ENCODE measurements at places on chromosomes 12 and 14.

DNA sequence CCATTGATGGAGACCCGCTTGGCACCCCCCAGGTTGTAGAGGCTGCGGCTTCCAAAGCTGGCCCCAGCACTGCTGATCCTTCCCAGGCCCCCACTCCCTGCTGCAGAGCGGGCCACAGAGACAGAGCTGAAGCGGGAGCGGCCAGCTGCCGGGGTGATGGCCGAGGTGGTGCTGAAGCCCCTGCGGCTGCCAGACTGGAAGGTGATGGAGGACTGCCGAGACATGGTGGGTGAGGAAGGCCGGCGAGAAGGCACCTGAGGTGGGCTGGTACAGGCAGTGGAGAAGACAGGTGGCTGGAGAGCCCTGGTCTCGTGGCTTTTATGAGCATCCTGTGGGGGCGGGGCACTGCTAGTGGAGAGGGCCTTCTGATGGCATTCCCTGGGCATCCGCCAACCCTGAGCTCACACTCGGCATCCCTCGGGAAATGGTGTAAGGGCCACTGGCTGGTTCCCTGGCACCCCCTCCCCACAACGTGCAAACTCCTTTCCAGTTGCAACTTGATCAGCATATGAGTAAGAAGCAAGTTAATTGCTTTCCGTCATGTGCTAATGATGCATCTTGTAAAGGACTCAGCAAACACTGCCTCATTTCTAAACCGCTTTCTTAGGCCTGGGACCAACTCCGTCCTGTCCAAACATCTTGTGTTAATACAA lies at the start of gene KRT75:
TSS of gene KRT75 (minus strand) at position 291 of the 653 bp plus-strand sequence. CDS start at position 224, 67 bp downstream.
- H3K27me3 ChIP-seq: no peaks in the 10 kb centered on the region
- H3K36me3 ChIP-seq: no peaks in the 10 kb centered on the region
- H3K4me1 ChIP-seq: no peaks in the 10 kb centered on the region
- DNase-seq: no peak

DNA sequence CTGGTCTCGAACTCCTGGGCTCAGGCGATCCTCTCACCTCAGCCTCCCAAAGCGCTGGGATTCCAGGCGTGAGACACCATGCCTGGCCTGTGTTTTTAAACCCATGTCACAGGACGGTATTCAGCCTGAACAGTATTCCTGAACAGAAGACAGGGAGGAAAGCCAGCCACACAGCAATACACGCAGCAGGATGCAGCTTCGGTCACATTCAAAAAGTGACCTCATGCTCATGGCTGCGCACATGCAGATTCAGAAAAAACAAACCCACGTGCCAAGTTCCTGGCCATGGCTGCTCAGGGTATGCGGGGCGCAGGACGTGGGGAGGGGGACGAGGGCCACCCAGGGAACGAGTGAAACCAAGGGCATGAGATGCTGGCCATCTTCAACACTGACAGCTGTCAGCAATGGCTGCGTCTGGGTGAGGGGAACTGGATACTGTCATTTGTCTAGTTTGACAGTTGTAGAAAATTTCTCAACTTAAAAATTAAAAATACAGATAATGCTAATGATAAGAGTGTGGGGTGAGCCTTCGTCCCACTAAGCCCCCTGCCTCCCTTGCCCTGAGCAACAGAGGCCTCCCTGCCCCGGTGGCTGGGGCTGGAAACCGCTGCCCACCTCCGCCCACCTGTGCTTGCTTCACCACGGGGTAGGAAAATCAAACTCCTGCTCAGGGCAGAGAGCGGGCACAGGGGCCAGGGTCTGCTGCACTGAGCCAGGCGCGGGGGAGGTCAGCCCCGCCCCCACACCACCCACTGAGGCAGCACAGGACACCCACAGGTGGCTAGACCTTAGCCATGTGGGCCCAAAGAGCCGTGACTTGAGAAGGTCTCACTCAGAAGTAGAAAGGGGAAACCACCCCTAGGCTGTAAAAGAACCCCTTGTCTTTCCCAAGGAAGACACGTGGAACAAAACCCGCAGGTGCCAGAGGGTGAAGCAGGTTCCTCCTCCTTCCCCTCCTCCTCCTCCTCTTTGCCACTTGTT lies 84.2 kb downstream of the SCARB1 start:
- no peak overlapping the region for H3K27ac ChIP-seq
- no peak overlapping the region for H3K4me3 ChIP-seq
- H3K27me3 ChIP-seq: no peaks in the 10 kb centered on the region
- DNase-seq: no peak

GRCh38 chr12:132390287-132391076 lies 61.1 kb upstream of the GALNT9 start:
- H3K36me3 ChIP-seq: no peaks in the 10 kb centered on the region
- no peaks in the 10 kb centered on the region for H3K4me1 ChIP-seq
- no peak overlapping the region for H3K27ac ChIP-seq
- no peak overlapping the region for H3K4me3 ChIP-seq

DNA sequence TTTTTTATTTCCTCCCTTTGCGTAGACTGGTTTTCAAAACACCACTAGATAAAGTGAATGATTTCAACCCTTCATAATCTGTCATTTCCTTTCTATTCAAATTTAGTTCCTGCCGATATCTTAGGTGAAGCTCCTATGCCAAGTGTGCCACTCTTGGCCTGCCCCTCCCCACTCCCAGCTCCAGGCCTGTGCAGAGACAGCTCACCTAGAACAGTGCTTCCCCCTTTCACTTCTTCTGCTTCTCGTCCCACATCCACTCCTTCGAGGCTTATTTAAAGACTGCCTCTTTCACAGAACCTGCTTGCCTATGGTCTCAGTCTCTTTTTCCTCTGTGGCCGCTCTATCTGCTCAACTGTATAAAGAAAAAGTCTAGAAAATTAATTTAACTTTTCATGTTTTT lies 473.8 kb downstream of the RAD51B start:
- H3K4me3 ChIP-seq: no peak overlapping the region
- no peak for DNase-seq
- H3K36me3 ChIP-seq: peaks cover 7% of the 10 kb centered on the region
- H3K27me3 ChIP-seq: peaks cover 2% of the 10 kb centered on the region
- H3K27ac ChIP-seq: peak overlapping the region; percentile 26

DNA sequence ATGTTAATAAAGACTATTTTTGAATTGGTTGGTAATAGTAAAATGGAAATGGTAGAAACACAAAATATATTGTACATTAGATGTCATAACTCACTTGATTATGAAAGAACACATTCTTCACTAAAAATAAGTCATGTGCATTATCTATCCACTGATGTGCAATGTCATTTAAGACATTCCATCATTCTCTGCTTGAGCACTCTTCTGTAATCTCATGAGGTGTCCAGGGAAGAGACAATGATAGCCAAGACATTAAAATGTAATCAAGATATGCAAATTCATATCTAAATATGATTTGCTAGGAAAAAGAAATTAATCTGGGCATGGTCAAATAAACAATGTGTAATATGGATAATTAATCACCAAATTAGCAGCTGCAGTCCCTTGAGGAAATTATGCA lies 422.5 kb downstream of the BTG1 start:
- no peaks in the 10 kb centered on the region for H3K36me3 ChIP-seq
- H3K4me3 ChIP-seq: no peak overlapping the region
- no peaks in the 10 kb centered on the region for H3K27me3 ChIP-seq
- no peak overlapping the region for H3K27ac ChIP-seq
- H3K4me1 ChIP-seq: peaks cover 5% of the 10 kb centered on the region

DNA sequence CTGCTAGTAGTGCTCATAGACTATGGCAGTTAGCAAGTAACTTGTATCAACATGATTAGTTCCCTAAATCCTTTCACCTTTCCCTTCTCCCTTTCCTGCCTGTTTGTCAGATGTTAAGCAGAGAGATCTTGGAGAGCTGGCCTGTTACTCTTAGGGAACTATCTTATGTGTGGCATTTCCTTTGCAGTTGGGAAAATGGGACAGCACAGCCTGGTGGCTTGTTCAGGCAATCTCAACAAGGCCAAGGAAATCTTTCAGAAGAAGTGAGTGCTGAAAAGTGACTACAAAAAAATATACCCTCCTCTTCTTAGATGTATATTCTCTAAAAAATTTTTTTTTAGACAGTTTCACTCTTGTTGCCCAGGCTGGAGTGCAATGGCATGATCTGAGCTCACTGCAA lies 7.4 kb downstream of the PARP2 start:
- peaks cover 6% of the 10 kb centered on the region for H3K4me1 ChIP-seq
- H3K27me3 ChIP-seq: no peaks in the 10 kb centered on the region
- no peak overlapping the region for H3K4me3 ChIP-seq
- no peak for DNase-seq
- peaks cover 37% of the 10 kb centered on the region for H3K36me3 ChIP-seq

- no peak overlapping the region for H3K4me3 ChIP-seq
- H3K4me1 ChIP-seq: peaks cover 15% of the 10 kb centered on the region
- H3K27ac ChIP-seq: no peak overlapping the region
Measured at GRCh38 chr12:27001663-27002062, 12.5 kb downstream of the TM7SF3 start.

DNA sequence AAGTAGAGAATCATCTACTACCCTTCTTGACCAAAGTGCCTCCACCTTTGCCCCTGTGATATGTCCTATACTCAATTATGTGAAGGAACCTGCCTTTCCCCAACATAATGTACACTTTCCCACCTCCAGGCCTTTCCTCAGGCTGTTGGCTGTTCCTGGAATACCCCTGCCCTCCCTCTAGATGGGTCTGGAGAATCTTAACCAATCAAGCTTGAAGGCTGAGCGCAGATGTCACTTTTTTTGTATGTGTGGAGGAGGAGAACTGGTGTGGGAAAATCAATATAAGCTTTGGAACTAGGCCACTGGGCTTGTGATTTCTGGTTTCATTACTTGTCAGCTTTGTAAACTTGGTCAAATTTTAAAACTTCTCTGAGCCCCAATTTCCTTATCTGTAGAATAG lies 4.7 kb downstream of the BMAL2 start:
- H3K4me1 ChIP-seq: peaks cover 71% of the 10 kb centered on the region
- no peak overlapping the region for H3K4me3 ChIP-seq
- peaks cover 25% of the 10 kb centered on the region for H3K36me3 ChIP-seq
- DNase-seq: no peak

- peaks cover 33% of the 10 kb centered on the region for H3K4me1 ChIP-seq
- peaks cover 4% of the 10 kb centered on the region for H3K36me3 ChIP-seq
- H3K27ac ChIP-seq: peak overlapping the region; percentile 12
- no peak for DNase-seq
- H3K27me3 ChIP-seq: no peaks in the 10 kb centered on the region
- no peak overlapping the region for H3K4me3 ChIP-seq
Measured at GRCh38 chr14:54909817-54910558, 7.4 kb upstream of the GCH1 start.

DNA sequence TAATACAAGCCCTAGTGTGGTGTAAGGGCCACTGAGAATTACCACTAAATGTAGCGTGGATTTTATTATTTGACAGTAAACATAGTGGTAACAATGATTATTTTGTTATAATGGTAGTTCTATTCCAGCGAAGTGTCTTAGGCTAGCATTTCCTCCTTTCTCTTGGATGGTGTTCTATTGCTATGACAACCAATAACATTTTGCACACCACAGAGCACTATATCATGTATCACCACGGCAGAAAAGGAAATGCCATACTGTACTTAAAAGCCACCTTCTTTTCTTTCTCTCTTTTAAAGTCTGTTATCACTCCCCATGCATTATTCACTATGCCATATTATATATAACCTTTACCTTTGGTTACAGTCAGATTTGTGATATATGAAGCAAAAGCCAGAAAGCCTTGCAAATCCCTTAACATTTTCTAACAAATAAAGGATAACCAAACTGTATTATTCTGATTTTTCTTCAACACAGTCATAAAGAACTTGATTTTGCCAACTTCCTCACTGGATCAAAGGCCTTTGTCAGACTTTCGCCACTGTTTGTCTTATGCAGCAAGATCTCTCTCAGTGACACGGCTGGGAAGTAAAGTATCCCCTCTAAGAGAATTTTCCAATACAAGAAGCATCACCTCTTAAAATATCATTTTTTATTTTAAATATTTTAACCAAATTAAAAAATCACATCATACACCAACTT lies 195.8 kb downstream of the FOXN3 start:
- DNase-seq: no peak
- H3K27me3 ChIP-seq: no peaks in the 10 kb centered on the region
- no peak overlapping the region for H3K4me3 ChIP-seq

- H3K27ac ChIP-seq: no peak overlapping the region
- H3K27me3 ChIP-seq: no peaks in the 10 kb centered on the region
- H3K36me3 ChIP-seq: no peaks in the 10 kb centered on the region
Measured at GRCh38 chr14:88299865-88300530, 23.1 kb downstream of the KCNK10 start.

DNA sequence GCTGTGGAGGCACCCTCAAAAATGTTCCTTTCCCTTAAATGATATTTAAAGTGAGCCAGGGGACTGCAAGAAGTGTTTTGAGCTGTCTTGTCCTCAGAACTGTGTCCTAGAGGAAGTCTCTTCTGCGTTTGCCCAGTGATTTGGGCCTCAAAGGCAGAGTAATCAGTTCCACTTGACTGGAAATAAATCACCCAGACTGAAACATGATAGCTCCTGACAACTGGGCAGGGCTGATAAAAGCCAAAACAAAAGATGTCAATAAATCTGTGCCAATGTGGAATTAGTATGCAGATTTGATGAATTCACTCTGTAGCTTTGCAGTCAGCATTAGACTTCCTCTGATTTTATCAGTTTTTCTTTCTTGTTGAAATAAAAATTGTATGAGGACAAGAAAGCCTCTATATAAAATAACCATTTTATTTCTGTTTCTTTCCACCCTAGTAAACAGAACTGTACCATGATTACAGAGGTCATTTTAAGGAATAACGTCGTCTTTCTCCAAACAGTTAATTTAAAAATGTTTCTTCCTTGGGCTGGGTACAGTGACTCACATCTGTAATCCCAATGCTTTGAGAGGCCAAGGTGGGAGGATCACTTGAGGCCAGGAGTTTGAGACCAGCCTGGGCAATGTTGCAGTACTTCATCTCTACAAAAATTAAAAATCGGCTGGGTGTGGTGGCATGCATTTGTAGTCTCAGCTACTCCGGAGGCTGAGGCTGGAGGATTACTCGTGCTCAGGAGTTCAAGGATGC lies 180.8 kb downstream of the ERC1 start:
- H3K4me3 ChIP-seq: no peak overlapping the region
- H3K36me3 ChIP-seq: no peaks in the 10 kb centered on the region
- no peak overlapping the region for H3K27ac ChIP-seq
- DNase-seq: no peak

GRCh38 chr12:6275928-6276887 lies 34.3 kb upstream of the PLEKHG6 start:
- H3K27ac ChIP-seq: peak overlapping the region; percentile 4
- no peaks in the 10 kb centered on the region for H3K36me3 ChIP-seq
- H3K27me3 ChIP-seq: peaks cover 7% of the 10 kb centered on the region
- no peak for DNase-seq
- H3K4me1 ChIP-seq: peaks cover 20% of the 10 kb centered on the region

DNA sequence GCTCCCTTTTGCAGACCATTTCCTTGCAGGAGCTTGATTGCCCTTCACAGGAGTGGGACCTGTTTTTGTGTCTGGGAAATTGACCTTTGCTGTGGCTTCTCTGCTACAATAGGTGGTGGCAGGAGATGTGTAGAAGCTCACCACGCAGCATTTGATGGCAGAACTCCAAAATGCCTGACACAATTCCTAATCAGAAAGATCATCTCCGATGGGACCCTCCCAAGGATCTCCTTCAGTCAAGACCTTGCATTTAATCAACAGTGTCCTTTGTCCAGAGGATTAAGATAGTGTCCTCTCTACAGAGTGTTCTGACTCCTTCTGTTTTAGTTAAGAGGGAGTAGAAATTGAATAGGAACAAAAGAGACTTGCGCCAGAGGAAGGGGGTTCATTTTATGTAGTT lies 83.6 kb upstream of the DDHD1 start:
- no peak overlapping the region for H3K27ac ChIP-seq
- no peak for DNase-seq
- H3K4me3 ChIP-seq: no peak overlapping the region
- no peaks in the 10 kb centered on the region for H3K4me1 ChIP-seq
- H3K36me3 ChIP-seq: no peaks in the 10 kb centered on the region

GRCh38 chr12:4288296-4289131 lies 15.0 kb downstream of the CCND2 start:
- peaks cover 79% of the 10 kb centered on the region for H3K36me3 ChIP-seq
- H3K27ac ChIP-seq: peak overlapping the region; percentile 77
- H3K4me3 ChIP-seq: no peak overlapping the region
- DNase-seq: no peak
- H3K4me1 ChIP-seq: peaks cover 90% of the 10 kb centered on the region
